Airway epithelial cell (primary cell): ENCODE measurements at places on chromosomes 7 and 10. TPM values are rescaled to one million over a fixed set of nuclear protein-coding genes. Genes with fewer than 3 reads are reported as not detected.

MPP7 gene
- 10.3 and 12.1 TPM in 2 replicates for total RNA-seq

CRPPA gene
- total RNA-seq, result 0.33 and 0.85 TPM in 2 replicates

STN1 gene
- 41.2 and 44.6 TPM in 2 replicates for total RNA-seq

PTPRZ1 gene
- total RNA-seq, result 14.7 and 22.5 TPM in 2 replicates

TEX47 gene
- total RNA-seq, result not detected in 2 replicates

SND1 gene
- 141 and 163 TPM in 2 replicates for total RNA-seq
